Stimulated activated CD8-positive, alpha-beta memory T cell treated with anti-CD3 and anti-CD28 coated beads, Interleukin-12 subunit alpha, Interleukin-12 subunit beta, amount 100 ng/mL, for 1 hour (primary cell): ENCODE measurements at places on chromosomes 1 and 21.

DNA sequence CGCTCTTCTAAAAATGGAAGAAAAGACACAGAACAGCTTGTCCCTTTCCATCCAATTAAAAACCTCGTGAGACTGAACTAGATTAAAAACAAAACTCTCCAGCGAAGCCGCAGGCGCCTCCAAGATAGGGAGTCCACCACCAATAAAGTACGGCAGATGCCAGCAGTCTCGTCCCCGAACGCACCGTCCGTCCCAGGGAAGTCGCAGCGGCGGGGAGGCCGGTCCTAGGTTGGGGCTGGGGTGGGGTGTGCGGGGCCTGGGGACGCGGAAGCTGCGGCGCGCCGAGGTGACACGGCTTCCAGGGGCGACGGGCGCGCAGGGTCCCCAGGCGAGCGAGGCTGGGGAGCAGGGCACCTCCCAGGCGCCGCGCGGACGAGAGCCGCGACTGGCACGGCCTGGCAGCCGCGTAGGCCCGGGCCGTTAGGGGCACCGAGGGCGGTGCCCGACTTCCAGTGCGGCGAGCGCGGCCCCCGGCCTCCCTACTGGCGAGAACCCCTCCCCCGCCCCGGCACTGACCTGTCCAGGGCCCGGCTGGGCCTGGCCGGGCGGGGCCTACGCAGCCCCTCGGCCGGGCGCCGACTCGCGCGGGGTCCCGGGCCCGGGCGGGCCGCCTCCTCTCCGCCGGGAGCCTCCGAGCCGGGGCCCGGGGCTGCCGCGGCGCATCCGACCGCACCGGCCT is 28.3 kb upstream of the A3GALT2 start:
- no peak for DNase-seq

- DNase-seq, result no peak
These were observed 20.1 kb downstream of the FAM151A start for GRCh38 chr1:54603241-54603640.

DNA sequence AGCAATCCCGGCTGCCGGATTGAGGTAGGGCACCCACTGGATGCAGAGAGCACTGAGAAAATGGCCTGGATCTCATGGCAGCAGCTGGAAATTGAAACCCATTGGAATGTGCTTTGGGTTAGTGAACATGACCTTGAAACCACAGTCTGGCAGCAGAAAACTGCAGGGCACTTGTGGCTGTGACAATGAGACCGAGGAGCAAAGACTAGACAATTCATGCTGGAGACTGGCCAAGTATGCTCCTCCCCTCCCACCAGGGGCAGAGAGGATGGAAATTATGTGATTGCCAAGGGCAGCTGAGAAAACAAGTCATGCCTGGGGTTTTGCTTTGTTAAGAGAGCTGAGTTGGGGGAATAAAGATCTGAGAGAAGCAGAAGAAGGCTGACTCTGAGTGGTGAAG is 60.7 kb downstream of the ZNF697 start:
- DNase-seq, result no peak

DNA sequence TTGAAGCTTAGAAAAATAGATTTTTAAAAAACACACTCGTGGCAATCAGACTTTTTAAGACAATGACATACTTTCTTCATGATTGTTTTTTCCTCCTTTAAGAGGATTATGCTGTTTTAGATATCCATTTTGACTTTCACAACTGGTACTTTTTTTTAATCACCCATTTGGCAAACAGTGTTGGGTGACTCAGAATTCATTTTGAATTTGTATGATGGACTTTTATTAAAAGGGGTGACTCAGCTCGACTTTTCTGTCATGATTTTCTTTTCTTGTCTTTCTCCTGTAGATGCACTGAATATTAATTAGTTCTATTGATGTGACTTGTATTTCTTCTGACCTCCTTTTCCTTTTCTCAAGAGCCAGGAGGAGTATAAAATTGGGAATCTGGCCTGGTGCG is 44.7 kb downstream of the FMN2 start:
- DNase-seq, result no peak

GRCh38 chr21:16424331-16424751 is 694.6 kb downstream of the USP25 start:
- no peak for DNase-seq

DNA sequence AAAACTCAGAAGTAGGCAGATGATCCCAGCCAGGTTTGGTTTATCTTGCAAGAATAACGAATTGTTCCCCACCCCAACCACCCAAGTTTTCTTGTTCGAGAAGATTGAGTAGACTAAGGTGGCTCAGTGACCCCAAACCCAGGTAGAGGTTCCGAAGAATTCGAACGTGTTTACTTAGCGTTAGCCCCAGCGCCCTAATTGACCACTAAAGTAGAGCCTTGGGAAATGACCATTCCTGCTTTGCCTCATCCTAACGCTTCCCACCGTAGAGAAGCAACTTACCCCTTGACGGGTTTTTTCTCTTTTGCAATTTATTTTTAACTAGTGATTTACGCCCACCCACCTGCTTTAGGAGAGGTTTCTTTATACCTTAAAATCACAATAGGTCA is 870 bp downstream of the FBXO28 start:
- DNase-seq, result no peak

DNA sequence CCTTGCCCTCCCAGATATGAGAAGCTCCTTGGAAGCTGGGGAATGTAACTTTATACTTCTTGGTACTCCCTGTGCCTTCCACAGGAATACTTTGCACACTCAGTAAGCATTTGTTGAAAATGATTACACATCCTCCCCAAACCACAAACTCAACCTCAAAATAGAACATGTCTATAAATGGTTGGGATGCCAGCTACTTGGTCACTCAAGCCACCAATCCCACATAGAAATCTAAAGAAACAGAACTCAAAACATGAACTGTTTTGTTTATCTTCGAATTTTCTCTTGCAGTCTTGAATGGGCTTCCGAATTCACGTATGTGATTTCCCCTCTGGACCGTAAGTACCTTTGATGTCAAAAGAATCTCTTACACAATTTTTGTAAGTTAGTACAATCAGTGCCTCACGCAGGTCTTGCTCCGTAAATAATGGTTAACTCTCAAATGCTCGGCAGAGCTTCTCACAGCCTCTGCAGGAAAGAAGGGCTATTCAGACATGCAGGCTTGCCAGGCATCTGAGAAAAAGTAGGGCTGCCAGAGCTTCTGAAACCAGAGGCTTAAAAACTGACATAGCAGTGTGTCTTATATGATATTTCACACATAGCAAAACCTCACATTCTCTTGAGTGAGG is 26.9 kb downstream of the SORT1 start:
- no peak for DNase-seq

DNA sequence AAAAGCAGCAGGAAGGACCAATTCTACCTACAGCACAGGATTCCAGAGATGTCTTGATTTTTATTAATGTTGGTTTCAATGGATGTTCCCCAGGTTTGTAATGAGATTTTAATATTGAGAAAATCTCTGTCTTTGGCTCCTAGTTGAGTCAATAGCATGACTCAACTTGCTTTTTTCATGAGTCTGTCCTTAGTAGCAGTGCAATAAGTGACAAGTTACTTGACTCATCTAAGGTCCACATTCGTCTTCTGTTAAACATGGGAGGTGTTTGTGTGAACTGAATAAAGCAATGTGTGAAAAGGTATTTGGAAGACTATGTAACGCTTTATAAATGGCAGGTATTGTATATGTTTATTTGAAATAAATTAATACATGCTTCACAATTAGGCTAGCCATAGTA is 645.0 kb upstream of the PTBP2 start:
- DNase-seq, result no peak

- DNase-seq, result peak; percentile 28
These were observed 708 bp downstream of the PRDM2 start for GRCh38 chr1:13700521-13701270.

DNA sequence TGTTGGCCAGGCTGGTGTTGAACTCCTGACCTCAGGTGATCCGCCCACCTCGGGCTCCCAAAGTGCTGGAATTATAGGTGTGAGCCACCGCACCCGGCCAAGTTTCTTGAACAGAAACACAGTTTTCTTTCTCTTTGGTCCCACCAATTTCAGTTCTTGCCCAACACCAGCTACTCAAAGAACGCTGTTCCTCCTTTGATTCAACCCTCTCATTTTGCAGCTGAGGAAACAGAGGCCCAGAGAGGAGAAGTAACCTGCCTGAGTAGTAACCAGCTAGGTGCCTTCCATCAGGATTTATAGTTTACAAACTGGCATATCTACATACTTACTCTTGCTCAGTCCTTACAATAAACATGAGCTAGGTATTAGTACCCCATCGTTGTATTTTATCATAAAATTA is 119.9 kb downstream of the SYF2 start:
- DNase-seq, result no peak

DNA sequence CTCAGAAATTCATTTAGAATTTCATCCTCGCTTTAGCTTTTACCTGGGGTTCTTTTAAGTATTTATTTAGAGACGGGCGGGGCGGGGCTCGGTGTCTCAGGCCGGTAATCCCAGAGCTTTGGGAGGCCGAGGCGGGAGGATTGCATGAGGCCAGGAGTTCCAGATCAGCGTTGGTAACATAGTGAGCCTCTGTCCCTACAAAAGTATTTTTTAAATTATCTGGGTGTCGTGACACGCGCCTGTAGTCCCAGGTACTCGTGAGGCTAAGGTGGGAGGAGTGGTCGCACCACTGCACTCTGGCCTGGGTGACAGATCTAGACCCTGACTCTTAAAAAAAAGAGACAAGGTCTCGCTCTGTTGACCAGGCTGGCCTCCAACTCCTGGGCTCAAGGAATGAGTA is 942 bp upstream of the RSBN1 start:
- DNase-seq, result no peak

DNA sequence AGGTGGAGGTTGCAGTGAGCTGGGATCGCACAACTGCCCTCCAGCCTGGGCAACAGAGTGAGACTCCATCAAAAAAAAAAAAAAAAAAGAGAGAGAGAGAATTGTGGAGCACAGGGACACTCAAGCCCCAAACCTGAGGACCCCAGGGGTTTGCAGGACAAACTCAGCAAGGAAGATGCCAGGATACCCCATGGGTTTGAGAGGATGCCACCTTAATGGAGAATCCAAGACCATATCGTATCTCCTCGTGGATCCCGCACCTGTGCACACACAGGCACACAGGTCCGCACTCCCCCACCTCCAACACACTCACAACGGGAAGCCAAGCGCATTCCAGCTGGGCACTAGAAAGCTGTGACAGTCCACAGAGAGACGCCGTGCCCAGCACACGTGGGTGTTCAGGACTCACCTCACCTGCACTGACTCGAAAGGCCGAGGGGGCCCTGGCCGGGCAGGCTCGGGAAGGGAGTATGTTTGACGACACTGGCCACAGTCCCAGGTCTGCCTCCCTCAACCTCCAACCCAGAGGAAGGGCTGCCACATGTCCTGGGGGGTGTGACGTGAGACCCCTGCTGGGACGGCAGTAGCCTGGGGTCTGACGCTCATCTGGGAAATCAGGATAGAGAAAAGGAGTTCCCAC is 11.1 kb downstream of the CHD5 start:
- DNase-seq, result no peak

- DNase-seq, result no peak
These were observed 8.3 kb downstream of the ELF3 start for GRCh38 chr1:202018468-202019234.

GRCh38 chr1:112342558-112342957 is 53.5 kb upstream of the CTTNBP2NL start:
- DNase-seq, result no peak

- no peak for DNase-seq
These were observed 118.4 kb upstream of the PALMD start for GRCh38 chr1:99527545-99527944.

GRCh38 chr1:225662155-225662554 is 9.2 kb upstream of the ENAH start:
- DNase-seq, result no peak

DNA sequence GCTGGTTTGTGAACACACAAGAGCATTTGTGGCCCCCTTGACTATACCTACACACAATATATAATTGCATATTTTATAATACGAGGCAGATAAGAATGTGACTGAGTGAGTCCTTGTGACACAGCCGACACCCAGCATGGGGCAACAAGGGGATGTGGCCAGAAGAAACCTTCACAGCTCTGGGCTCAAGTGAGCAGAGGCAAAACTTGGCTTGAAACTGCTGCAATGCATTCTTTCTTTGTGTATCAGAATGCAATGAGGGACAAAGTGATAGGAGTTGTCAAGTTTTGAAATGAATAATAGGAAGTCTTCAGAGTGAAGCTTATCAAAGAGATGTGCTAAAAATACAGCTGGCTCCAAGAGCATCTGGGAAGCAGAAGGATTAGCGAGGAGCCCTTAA is 124.0 kb upstream of the C8B start:
- DNase-seq, result no peak

- no peak for DNase-seq
These were observed 51.1 kb upstream of the LRRC8C start for GRCh38 chr1:89581859-89582258.

- DNase-seq, result peak; percentile 6
These were observed 244.2 kb upstream of the HOOK1 start for GRCh38 chr1:59570524-59570923.

GRCh38 chr1:104125266-104125665 is 375.6 kb downstream of the AMY1C start:
- no peak for DNase-seq

DNA sequence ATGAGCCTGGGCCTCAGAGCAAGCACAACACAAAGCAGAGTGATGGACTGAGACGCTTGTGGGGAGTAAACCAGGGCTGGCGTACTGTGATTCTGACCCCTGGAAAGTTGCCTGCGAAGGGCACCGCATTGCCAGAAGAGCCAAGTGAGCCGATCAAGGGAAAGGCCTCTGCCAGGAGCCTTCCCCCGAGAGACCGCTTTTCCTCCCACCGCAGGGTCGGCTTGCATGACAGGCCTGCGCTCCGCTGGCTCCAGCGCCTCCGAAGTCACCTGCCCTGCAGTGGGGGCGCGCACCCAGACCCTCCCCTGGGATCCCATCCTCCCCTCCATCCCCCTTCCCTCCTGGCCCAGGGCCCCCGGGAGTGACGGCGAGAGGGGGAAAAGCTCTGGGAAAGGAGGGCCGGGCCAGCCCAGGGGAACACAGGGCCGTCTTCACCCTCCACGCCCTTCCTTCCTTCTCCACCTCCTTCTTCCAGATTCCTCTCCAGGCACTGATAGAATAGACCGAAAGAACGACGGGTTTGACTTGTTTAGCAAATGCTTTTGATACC is 165.0 kb downstream of the TRIM33 start:
- no peak for DNase-seq

- DNase-seq, result no peak
These were observed 1.7 kb downstream of the TMEM125 start for GRCh38 chr1:43271186-43272118.

GRCh38 chr1:239125893-239126292 is 260.5 kb upstream of the CHRM3 start:
- DNase-seq, result no peak

- DNase-seq, result no peak
These were observed 58.9 kb downstream of the MAP3K7CL start for GRCh38 chr21:29189353-29189752.

- DNase-seq, result no peak
These were observed 62.8 kb upstream of the COA6 start for GRCh38 chr1:234310460-234310817.

- DNase-seq, result no peak
These were observed 1926.8 kb downstream of the NCAM2 start for GRCh38 chr21:22925032-22925431.

GRCh38 chr1:3067301-3067670 is 1.7 kb upstream of the PRDM16 start:
- DNase-seq, result no peak
